ENCODE measurements at places on chromosomes 5 and 9.

- no peak for DNase-seq
Measured at GRCh38 chr5:173281910-173282309, 46.3 kb downstream of the STC2 start.

DNA sequence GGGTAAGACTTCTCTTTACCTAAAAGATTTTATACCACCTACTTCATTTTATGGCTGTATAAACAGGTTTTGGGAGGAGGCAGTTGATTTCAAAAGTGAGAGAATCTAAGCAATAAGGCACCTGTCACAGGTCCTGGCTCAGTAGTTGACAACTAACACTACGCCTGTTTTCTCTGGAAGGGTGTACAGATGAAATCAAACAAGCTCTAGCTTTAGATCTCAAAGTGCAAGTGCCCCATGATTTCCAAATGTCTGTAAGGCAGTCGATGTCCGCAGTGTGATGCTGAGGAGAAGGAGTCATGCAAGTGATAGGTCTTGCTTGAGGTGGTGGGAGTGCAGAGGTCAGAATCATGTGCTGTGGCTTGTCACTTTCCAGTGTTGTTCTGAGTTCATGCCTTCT, 66.1 kb downstream of the GPR21 start:
- DNase-seq, result no peak

GRCh38 chr9:127555840-127556820, 55.9 kb upstream of the STXBP1 start:
- no peak for DNase-seq

- no peak for DNase-seq
Measured at GRCh38 chr5:65913519-65913918, 12.9 kb upstream of the ERBIN start.

DNA sequence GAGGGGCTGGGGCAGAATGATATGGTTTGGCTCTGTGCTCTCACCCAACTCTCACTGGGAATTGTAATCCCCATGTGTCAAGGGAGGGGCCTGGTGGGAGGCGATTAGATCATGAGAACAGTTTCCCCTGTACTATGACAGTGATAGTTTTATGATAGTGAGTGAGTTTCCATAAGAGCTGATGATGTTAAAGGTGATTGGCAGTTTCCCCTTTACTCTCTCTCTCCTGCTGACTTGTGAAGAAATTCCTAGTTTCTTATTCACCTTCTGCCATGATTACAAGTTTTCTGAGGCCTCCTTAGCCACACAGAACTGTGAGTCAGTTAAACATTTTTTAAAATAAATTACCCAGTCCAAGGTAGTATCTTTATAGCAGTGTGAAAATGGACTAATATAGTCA, 120.4 kb upstream of the CDH9 start:
- no peak for DNase-seq

GRCh38 chr9:108100571-108100970, 611.0 kb upstream of the KLF4 start:
- no peak for DNase-seq

GRCh38 chr5:67476995-67477394, 280.4 kb upstream of the CD180 start:
- DNase-seq, result no peak

GRCh38 chr9:132048201-132048600, 31.5 kb downstream of the MED27 start:
- DNase-seq, result no peak

DNA sequence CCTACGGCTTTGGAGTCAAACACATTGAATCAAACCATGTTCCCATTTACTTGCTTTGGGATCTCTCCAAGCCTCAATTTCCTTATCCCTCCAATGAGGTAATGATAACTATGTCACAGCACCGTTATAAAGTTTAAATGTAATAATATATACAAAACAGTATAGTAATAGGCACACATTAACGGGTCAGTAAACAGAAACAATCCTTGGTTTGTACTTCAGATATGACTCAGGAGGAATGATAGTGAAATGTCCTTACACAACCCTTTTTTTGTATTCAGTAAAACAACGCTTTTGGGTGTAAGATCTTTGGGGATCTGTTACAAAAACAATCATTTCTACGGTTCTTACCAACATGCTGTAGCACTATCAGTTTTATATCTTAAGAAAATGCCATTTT, 178.5 kb upstream of the GNA14 start:
- no peak for DNase-seq

GRCh38 chr5:134063188-134063820, 51.2 kb upstream of the TCF7 start:
- DNase-seq, result no peak

GRCh38 chr5:34541067-34541466, 115.1 kb upstream of the RAI14 start:
- no peak for DNase-seq

DNA sequence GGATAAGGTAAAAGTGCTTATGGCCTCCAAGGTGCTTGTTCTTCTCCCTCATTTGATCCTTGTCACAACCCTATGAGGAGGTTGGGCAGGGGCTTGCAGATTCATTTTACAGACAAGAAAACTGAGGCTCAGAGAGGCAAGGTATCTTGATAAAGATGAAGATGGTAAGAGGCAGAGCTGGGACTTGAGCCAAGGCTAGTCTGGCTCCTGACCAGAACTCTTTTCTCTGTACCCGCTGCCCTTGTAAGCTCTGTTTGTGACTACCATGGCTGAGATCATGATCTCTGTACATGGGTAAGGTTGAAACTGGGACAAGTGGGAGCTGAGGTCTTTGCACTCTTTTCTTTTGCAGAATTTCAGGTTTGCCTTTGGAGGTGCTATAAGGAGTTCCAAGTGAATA, 33.6 kb downstream of the SEC61B start:
- DNase-seq, result no peak

DNA sequence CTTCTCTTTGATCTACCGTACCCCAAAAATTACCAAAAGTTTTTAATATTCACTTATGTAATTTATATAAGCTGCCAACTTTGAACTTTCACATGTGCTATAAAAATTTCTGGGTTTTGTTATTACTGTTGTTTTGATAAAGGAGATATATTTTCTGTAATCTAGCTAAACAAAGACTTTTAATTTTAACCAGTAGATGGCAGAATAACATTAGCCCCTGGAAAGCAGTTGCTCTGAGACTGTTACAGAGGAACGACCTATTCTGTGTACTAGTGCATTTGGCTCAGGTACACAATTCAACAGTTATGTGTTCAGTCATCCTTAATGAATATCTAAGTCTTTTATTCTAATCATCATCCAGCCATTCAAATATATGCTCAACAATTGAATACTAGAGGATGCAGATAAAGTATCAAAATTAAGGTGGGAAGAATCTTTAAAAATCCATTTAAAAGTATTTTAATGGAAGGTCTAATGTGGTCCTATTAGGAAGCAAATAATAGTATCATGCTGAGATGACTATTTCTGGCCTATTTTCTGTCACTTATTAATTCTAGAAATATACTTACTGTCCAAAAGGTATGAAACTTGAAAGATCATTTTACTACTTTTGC, 8.6 kb downstream of the KLHL9 start:
- DNase-seq, result no peak

- no peak for DNase-seq
Measured at GRCh38 chr5:147404706-147405105, 105.2 kb downstream of the DPYSL3 start.

- DNase-seq, result no peak
Measured at GRCh38 chr5:88683506-88684135, 199.4 kb downstream of the MEF2C start.

DNA sequence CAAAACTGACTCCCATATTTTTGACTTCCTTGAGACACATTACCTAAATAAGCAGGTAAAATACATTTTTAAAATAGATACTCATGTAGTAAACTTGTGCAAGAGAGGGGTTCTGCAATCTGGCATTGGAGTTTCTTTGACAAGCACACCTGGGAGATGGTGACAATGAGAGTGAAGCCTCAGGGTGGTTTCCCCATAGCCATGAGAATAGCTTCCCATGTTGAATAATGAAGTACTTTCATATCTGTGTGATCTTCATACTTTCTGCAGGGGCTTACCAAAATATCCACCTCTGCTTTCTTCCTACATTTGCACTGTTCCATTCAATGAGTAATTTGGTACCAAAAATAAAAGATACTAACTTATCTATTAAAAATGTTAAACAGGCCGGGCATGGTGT, 44.7 kb upstream of the VCAN start:
- no peak for DNase-seq

- DNase-seq, result no peak
Measured at GRCh38 chr9:23341346-23341745, 484.7 kb downstream of the ELAVL2 start.

DNA sequence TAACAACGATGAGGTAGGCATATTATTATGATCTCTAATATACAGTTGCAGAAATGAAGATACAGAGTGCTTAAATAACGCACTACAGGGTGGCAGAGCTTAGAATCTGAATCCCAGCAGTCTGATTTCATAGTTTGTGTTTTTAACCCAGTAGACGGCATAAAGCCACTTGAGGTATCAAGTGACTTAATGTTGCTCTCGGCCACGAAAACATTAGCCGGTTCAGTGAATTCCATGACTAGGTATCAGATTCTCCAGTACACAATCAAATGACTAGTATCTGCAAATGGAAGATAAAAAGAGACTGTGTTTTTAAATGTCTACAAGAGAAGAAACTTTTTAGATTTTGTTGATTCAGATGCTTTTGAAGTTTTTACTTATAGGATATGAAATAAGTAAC, 24.8 kb downstream of the SMC2 start:
- DNase-seq, result no peak

GRCh38 chr9:32371279-32371678, 13.2 kb upstream of the ACO1 start:
- DNase-seq, result no peak

- peak; percentile 54 for DNase-seq
Measured at GRCh38 chr9:133954862-133955529, 37.1 kb downstream of the VAV2 start.

- DNase-seq, result no peak
Measured at GRCh38 chr5:42061121-42061520, 136.0 kb downstream of the FBXO4 start.

DNA sequence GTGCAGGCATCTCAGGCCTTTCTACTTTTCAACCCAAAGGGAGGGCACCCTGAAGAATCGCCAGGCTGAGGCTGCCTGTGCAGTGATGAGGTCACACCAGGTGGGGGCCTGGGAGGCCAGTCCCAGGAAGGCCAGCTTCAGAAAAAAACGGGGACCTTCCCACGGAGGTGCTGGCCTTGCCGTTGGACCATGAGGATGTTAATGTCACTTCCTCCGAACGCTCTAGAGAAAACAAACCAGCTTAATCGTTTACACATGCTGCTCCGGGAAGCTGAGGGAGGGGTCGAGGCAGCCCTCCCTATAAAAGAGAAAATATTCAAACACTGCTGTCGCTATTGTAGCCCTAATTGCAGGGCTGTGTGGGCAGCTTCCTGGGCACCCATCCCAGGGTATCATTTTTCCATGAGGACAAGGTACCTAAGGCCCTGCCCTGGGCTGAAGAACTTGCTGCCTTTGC, 27.0 kb downstream of the PTGES start:
- no peak for DNase-seq

GRCh38 chr5:105840800-105841199, 1829.9 kb downstream of the EFNA5 start:
- DNase-seq, result no peak

DNA sequence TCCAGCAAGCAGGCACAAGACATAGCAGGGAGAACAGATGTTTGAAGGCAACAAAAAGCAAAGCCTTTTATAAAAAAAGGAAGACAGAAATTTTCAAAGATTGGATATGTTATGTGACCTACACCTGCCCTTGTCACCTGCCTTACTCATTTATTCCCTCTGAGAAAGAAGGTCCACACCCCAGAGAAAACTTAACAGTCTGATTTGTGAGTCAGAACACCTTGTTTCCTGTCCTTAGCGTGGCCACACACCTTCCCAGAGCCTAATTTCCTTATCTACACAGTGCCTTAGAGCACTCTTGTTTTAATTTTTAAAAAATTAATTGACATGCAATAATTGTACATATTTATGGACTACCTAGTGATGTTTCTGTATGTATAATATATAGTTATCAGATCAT, 419.0 kb upstream of the DAB2 start:
- DNase-seq, result no peak

DNA sequence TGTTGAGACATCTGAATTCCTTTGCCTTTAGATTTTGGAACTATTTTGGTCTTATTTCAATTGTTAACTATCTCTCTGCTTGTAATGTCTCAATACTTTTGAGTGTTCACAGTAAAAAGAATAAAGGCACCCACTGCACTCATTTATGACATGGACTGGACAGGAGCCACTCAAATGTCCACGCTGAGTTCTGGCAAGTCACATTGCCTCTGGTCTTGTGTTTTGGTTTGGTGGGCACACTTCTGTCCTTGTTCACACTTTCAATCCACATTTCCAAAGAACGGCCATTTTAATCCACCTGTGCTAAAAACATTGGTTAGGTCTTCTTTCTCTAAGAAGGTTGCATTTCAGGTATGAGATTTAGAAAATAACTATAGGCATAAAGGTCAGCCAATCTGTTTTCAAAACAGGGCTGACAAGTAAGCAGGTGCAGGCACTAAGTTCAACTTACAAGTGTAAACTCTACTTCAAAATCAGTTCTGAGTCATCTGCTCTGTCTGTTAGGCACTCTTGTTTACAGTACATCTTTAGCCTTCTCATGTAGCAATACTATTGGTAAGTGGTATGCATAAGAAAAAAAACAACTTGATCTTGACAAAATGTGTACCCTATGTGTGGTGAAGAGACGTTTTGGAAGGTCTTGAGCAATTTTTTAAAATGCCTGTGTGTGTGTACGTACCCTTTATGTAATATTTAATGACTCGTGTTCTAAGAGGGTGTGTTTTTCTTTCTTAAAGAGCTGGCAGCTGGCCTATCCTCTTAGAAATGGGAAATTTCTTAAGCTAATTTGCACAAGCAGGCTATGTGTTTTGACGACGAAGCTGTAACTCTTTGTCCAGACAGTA, 31.5 kb upstream of the ZFAND5 start:
- no peak for DNase-seq

DNA sequence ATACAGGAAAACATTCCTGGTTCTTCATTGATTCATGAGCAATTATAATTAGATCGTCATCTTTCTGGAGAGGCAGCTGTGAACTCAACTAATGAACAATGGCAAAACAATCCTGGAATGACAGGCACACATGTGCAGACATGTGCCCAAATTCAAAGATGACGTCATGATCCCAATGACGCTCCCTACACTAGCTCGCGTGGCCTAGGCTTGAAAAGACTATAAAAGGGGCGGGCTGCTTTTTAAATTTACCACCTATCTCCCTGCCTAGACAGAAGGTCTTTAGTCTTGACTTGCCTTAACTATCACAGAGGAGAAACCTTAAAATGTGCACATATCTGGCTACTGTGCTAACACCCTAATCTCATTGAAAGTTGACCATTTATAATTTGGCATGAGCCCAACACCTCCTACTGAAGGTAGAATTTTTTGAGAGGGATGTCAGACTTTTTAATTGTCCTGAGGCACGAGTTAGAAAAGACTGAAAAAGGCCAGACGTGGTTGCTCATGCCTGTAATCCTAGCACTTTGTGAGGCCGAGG, 88.2 kb downstream of the PRRT1B start:
- DNase-seq, result no peak

- no peak for DNase-seq
Measured at GRCh38 chr9:107307331-107307730, 24.3 kb downstream of the RAD23B start.

Data from stimulated activated naive B cell treated with anti-CD40 and anti-IgM and Interleukin-4, amounts not matched to agents 10 μg/mL and 1 μg/mL and 100 μg/mL, for 72 hours (primary cell).